M059J (cell line): ENCODE measurements at places on chromosomes 6 and 20.

DNA sequence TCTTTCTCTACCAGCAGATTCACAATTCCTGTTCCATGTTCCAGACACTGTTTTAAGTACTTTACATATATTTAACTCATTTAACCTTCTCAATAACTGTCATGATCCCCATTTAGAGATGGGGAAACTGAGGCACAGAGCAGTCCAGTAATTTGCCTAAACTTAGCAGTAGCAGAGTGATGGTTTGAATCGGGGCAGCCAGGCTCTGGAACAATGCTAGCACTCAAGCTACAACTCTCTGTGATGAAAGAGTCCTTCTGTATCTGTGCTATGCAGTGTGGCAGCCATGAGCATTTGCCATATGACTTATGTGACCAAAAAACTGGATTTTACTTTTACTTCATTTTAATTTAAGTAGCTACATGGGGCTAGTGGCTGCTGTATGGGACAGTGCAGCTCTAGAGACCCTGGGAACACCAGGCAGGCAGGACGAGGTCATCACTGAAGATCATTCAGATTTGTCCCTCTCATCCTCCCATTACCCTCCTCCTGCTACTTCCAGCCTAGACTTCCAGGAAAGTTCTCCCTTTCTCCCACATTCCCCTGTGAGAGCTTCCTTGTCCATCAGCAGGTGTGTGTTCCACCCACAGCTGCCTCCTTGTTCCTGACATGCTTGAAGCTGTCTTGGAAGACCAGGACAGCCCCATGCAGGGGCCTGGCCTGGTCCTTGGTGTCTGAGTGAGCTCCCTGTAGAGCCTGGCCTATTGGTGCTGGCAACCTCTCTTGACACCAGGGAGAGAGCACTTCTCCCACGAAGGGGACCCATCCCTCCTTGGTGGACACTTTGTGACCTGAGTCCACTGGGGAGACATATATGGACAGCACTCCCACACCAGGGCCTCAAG lies 157.0 kb downstream of the MRPL14 start:
- no peak for DNase-seq

DNA sequence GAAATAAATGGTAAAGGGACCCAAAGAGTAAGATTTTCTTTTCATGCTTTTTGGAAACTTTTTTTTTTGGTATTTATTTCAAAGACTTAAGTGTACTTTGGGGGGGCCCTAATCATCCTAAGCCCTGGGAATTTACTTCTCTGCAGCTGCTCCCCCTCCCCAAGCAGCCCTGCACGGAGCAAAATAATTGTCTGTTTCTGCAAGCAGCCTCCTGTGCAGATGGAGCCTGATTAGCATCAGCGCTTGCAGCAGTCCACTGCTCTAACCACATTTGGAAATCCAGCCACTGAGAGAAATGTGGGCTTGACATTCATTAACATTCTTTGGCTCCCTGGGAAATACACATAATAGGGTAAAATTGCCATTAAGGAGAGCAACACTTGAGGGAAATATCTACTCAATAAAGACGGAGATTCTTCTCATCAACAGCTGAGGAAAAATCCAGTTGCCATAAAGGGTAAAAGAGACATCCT lies 309.2 kb upstream of the MAP3K7 start:
- no peak for DNase-seq

GRCh38 chr6:100948381-100949133 lies 67.4 kb upstream of the ASCC3 start:
- DNase-seq: peak; percentile 71

- no peak for DNase-seq
Observed at GRCh38 chr20:30484749-30485070, 772.8 kb upstream of the DEFB115 start.

DNA sequence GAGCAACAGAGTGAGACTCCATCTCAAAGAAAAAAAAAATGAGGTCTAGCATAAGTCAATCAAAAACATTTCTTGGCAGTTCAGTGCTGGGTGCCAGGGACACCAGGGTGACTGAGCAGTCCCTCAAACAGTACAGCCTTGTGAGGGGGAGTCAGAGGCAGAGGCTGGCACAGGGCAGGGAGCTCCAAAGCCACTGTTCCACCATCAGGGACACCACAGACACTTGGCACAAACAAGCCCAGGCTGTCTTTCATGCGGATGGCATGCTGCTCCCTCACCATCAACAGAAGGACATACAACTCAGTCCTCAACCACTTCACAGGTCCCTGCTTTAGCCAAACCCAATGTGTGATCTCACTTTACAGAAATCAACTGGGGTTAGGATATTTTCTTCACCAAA lies 36.0 kb upstream of the GRM4 start:
- DNase-seq: no peak

GRCh38 chr6:33578588-33579011 lies 1.5 kb downstream of the BAK1 start:
- DNase-seq: no peak

- DNase-seq: peak; percentile 63
Observed at GRCh38 chr20:62831361-62831788, 14.5 kb downstream of the COL9A3 start.

- DNase-seq: no peak
Observed at GRCh38 chr6:4975506-4975905, 28.3 kb downstream of the RPP40 start.

GRCh38 chr20:42161228-42161829 lies 543.2 kb upstream of the CHD6 start:
- peak; percentile 6 for DNase-seq
